Lower lobe of right lung (tissue), 2 donors: ENCODE measurements at places on chromosomes 3 and 15. TPM values are rescaled to one million over a fixed set of nuclear protein-coding genes. Genes with fewer than 3 reads are reported as not detected.

DNA sequence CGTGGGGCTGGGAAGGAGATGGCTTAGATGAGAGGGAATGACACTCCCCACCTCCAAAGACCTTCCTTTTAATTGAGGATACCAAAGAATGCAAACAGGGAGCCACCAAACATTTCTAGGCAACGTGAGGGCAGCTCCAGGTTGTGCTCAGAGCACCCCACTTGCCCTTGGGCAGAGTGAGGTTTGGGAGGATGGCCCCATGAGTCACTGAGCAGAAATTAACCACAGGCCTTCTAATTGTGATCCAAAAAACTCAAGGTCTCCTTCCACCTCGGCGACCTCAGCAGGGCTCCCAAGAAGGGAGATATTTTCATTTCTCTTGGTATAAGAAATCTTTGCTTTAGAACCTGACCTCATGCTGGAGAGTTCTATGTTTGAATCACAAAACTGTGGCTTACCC is 305.0 kb upstream of the TPM1 start:
- H3K36me3 ChIP-seq, result no peaks in the 10 kb centered on the region
- DNase-seq, result no peak
- H3K4me3 ChIP-seq, result no peak overlapping the region
- H3K27me3 ChIP-seq, result no peaks in the 10 kb centered on the region
- no peak overlapping the region for H3K27ac ChIP-seq

GRCh38 chr3:192727032-192727847 is at the start of gene FGF12:
Gene FGF12 (minus strand): TSS chr3:192727541.
- DNase-seq, result peak; percentile 61
- H3K4me1 ChIP-seq, result no peaks in the 10 kb centered on the region
- no peak within 1 kb of the TSS for H3K27ac ChIP-seq
- no peaks in the 10 kb centered on the region for H3K36me3 ChIP-seq
- H3K4me3 ChIP-seq, result peak within 1 kb of the TSS; percentile 33

- no peaks in the 10 kb centered on the region for H3K4me1 ChIP-seq
- H3K27ac ChIP-seq, result no peak overlapping the region
- no peaks in the 10 kb centered on the region for H3K27me3 ChIP-seq
- DNase-seq, result no peak
- H3K4me3 ChIP-seq, result no peak overlapping the region
Observed at GRCh38 chr3:55765906-55766701, 279.0 kb upstream of the WNT5A start.

GRCh38 chr3:59473636-59474035 is 423.8 kb upstream of the CFAP20DC start:
- no peak overlapping the region for H3K4me3 ChIP-seq
- H3K27me3 ChIP-seq, result no peaks in the 10 kb centered on the region
- no peaks in the 10 kb centered on the region for H3K36me3 ChIP-seq
- no peak overlapping the region for H3K27ac ChIP-seq
- H3K4me1 ChIP-seq, result no peaks in the 10 kb centered on the region
- DNase-seq, result no peak

DNA sequence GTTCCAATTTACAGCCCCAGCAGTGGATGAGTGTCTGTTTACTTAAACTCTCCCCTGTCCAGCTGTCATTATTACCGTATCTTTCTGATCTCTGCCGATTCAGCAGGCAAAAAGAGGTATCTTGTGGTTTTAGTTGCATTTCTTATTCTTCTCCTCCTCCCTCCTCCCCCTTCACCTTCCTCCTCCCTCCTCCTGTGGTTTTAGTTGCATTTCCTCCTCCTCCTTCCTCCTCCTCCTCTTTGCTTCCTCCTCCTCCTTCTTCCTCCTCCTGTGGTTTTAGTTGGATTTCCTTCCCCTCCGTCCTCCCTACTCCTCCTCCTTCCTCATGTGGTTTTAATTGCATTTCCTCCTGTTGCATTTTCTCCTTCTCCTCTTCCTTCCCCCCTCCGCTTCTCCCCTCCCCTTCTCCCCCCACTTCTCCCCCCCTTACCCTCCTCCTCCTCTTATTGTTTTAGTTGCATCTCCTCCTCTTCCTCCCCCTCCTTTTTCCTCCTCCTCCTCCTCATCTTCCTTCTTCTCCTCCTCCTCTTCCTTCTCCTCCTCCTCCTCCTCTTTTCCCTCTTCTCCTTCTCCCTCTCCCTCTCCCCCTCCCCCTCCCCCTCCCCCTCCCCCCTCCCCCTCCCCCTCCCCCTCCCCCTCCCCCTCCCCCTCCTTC is 25.3 kb upstream of the VPS33B start:
- no peak overlapping the region for H3K27ac ChIP-seq
- H3K36me3 ChIP-seq, result no peaks in the 10 kb centered on the region
- no peak overlapping the region for H3K4me3 ChIP-seq
- peaks cover 4% of the 10 kb centered on the region for H3K4me1 ChIP-seq

GRCh38 chr3:160583451-160583850 is 18.1 kb upstream of the KPNA4 start:
- no peak overlapping the region for H3K27ac ChIP-seq
- DNase-seq, result no peak
- no peaks in the 10 kb centered on the region for H3K4me1 ChIP-seq
- H3K4me3 ChIP-seq, result no peak overlapping the region

- H3K36me3 ChIP-seq, result no peaks in the 10 kb centered on the region
- H3K27me3 ChIP-seq, result no peaks in the 10 kb centered on the region
- DNase-seq, result no peak
- H3K27ac ChIP-seq, result no peak overlapping the region
Observed at GRCh38 chr3:40546816-40547215, 22.1 kb downstream of the ZNF621 start.

DNA sequence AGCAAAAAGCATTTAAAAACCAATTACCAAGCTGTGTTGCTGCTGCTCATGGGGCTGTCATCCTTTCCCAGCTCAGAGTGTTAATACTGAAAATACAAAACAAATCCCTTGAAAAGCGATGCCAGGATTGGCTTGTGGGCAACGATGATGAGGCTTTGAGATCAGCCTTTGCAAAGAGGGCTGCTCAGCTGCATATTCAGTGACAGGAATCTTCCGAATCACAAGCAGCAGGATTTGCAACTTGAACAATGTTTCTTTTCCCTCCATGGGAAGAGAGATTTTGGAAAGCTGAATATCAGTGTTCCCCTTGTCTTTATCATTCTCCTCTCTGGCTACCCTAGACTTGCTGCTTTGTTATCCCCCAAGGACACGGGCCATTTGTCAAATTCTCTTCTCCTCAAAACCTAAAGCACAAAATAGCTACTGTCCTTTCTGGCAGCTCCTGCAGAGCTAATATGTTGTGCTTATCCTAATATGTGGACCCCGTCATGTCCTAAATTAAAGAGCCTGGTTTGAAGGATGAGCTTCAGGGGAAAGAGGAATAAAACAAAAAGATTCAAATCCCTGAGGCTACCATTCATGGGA is 375.8 kb downstream of the GAP43 start:
- H3K27ac ChIP-seq, result no peak overlapping the region
- no peaks in the 10 kb centered on the region for H3K27me3 ChIP-seq
- no peaks in the 10 kb centered on the region for H3K36me3 ChIP-seq
- H3K4me3 ChIP-seq, result no peak overlapping the region
- DNase-seq, result no peak

GRCh38 chr15:85871545-85871944 is 76.8 kb upstream of the KLHL25 start:
- H3K27me3 ChIP-seq, result peaks cover 14% of the 10 kb centered on the region
- H3K36me3 ChIP-seq, result no peaks in the 10 kb centered on the region
- DNase-seq, result no peak

DNA sequence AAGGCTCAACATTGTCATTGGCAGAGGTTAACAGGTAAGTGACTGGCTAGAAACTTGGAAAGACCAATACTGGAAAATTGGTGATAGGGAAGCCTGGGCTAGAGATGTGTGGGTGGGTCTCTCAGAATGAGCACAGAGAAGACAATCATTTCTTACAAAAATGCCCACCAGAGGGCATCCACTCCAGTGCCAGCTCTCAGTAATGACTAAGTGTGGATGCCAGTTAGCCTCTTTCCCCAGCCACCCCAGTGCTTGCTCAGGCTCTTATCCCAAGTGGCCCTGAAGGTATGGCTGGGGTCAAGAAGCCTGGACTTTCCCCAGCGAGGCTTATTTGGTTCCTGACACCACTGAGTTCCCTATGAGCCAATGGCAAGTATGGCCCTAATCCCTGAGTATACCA is 115.9 kb upstream of the ST8SIA2 start:
- H3K27ac ChIP-seq, result no peak overlapping the region
- H3K36me3 ChIP-seq, result no peaks in the 10 kb centered on the region
- DNase-seq, result peak; percentile 47
- H3K4me1 ChIP-seq, result no peaks in the 10 kb centered on the region
- H3K27me3 ChIP-seq, result no peaks in the 10 kb centered on the region

DNA sequence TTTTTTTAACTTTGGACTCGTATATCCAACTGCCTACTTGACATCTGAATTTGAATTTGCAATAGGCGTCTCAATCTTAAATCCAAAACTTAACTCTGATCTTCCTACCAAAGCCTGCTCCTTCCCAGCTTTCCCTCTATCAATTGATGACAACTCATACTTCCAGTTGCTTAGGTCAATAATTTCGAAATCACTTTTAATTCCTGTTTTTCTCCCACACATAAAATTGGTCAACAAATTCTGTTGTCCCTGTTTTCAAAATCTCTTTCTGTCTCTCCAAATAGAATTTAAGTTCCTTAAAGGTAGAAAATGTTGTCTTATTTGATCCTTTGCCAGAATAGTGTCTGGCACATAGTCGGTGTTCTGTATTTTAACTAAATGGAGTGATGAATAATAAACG is 332.4 kb downstream of the SATB1 start:
- H3K4me1 ChIP-seq, result no peaks in the 10 kb centered on the region
- H3K27me3 ChIP-seq, result no peaks in the 10 kb centered on the region
- H3K4me3 ChIP-seq, result no peak overlapping the region
- DNase-seq, result no peak
- no peaks in the 10 kb centered on the region for H3K36me3 ChIP-seq
- H3K27ac ChIP-seq, result no peak overlapping the region

DNA sequence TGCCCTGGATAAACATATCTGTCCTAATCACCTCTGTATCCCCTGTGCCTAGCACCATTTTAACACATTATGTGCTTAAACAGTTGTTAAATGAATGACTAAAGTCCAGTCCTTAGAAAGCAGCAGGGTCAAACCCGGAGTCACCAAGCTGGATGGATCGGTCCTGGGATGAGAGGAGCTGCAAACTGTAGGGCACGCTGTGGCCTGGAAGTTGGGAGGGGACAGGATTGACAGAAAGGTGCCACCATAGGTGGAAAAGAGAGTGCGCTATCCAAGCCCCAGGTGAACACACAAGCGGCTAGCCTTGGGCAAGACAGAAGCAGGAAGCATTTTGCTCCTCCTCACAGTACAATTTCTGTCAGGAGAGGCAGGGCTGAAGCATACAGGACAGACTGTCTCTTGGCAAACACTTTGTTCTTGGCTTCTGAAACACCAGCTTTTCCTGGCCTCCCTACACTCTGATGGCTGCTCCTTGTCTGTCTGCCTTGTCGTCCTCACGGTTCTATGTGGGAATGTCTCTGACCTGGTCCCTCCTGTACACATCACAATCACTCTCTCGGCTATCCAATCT is 48.4 kb upstream of the KY start:
- H3K27me3 ChIP-seq, result no peaks in the 10 kb centered on the region
- no peak for DNase-seq
- no peaks in the 10 kb centered on the region for H3K4me1 ChIP-seq
- H3K4me3 ChIP-seq, result no peak overlapping the region

DNA sequence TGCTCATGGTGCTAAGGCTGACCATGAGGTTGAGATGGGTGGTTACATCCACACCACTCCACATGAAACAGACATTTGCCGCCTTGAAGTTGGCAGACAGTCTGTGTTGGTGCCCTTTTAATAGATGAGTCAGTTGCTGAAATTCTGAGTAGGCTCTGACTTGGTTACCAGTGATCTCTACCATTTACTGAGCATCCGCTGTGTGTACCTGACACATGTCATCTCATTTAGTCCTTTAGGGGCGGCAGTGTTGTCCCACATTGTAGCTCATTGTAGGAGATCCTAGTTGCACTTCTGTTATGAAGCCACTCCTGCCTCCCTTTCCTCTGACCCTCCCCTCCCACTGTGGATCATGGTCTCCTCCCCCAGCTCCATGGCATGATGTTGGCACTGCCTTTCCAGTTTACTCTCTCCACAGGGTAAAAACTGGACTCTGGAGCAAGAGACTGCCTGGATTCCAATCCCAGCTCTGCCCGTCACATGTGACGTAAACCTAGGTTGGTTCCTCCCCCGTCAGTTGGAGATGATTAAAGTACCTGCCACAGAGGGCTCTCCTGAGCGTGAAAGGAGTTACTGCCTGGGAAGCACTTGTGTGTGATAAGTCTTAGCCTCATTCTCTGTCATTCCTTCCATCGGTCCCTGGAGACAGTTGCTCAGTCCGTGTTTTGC is 21.6 kb downstream of the SLCO3A1 start:
- H3K4me1 ChIP-seq, result peaks cover 21% of the 10 kb centered on the region
- no peak overlapping the region for H3K4me3 ChIP-seq
- H3K36me3 ChIP-seq, result no peaks in the 10 kb centered on the region
- peak overlapping the region; percentile 57 for H3K27ac ChIP-seq
- DNase-seq, result no peak

GRCh38 chr3:71581457-71582035 is 2.0 kb downstream of the FOXP1 start:
- peak overlapping the region; percentile 93 for H3K27ac ChIP-seq
- H3K4me3 ChIP-seq, result peak overlapping the region; percentile 85
- H3K4me1 ChIP-seq, result peaks cover 63% of the 10 kb centered on the region

The GRK7 gene
- total RNA-seq, result not detected

The GOLGA8K gene
- total RNA-seq, result 1.9 TPM

The ETFA gene
- 81.2 TPM for total RNA-seq

The NAA80 gene
- 9.3 TPM for total RNA-seq

The TMEM207 gene
- not detected for total RNA-seq

The UNC13C gene
- 0.12 TPM for total RNA-seq
